Hematopoietic multipotent progenitor cell treated with erythropoietin and hydrocortisone succinate and interleukin-3 and kit ligand, for 17 days (in vitro differentiated cells): ENCODE measurements at places on chromosomes 3 and 15.

- DNase-seq: no peak
Observed at GRCh38 chr3:72440491-72440890, 407.8 kb downstream of the SHQ1 start.

DNA sequence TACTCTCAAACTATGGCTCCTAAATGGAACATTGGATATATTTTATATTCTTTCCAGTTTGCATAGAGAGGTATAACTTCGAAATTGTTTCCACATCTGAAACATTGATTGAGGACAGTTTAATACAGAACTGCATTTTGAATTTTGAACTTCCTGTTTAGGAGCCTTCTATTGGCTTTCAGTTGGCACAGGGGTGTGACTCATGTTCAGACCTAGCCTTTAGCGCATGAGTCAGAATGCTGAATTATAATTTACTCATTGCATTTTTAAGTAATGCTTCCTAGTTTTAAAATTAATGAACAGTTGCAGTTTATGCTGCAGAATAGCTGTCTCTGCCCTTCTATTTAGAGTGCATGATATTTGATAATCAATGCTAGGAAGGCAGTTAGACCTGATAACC lies 751.7 kb downstream of the CADM2 start:
- DNase-seq: no peak

- no peak for DNase-seq
Observed at GRCh38 chr3:44011680-44012079, 230.0 kb upstream of the TOPAZ1 start.

GRCh38 chr3:46080124-46080968 lies 53.1 kb upstream of the XCR1 start:
- no peak for DNase-seq

GRCh38 chr15:83320404-83320803 lies 35.9 kb upstream of the BNC1 start:
- DNase-seq: no peak
